T-helper 1 cell (primary cell): ENCODE measurements at places on chromosomes 3 and 15.
A peak's percentile ranks its signal among the peaks of the same experiment; 100 is the strongest.

DNA sequence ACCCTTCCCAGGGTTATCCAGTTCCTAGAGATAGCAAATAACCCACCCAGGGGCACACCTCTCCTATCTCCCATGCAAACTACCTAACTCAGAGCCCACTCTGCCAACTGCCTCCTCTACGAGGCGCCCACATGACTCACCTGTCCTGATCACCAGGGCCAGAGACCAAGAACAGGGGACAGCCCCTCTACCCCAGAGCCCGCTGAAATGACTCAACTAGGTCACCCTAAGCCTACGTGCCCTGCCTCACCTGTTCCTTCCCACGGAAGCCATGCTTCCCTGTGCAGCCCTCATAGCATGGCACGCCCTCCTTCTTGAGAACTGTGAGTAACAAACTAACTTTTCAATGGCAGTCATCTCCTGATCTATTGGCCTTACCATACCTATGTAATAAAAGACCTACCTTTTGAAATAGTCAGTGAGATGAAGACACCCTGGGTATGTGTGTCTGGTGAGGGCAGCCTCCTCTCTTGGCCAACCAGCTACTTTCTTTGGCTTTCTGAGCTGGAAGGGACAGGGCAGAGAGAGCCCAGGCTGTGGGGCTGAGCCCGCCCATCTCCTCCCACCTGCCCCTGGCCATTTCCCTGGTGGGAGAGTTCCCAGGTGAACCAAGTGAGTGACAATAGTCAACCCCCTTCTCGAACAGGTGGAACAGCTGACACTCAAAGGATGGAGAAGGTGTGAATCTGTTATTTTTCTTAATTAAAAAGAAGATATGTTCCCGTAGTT lies 25.5 kb upstream of the PRR23E start:
- DNase-seq = no peak

DNA sequence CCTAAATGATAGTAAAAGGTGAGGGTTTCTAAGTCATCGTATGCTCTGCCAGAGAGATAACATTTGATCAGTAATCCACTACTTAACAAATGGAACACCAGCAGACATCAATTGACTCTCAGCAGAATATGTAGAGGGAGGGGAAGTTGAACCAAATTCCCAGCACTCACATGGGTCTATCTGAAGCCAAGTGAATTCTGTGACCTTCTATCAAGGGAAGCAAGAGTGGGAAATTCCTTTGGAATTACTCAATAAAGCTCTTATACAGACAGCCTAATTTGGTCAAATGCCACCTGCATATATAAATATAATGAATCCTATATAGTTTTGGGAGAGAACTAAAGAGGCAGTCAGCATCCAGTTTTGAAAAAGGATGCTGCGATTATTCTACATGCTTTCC lies 15.8 kb upstream of the KCNMB2 start:
- DNase-seq = no peak

GRCh38 chr3:43128464-43128863 lies 22.6 kb upstream of the POMGNT2 start:
- no peak for DNase-seq

DNA sequence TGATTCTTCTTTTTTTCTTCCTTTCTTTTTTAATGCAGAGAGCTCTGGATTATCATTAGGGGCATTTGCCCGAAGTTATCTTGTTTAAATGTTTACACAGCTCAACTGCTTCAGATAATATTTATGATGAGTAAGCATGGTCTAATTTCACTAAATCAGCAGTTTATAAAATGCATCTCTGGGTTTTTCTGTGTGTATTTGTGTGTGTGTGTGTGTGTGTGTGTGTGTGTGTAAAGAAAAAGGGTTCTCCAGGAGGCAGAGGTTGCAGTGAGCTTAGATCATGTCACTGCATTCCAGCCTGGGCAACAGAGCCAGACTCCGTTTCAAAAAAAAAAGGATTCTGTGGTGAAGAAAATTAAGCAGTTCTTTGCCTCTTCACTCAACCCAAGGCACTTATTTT lies 25.9 kb upstream of the TNFSF10 start:
- DNase-seq = no peak

GRCh38 chr15:89395996-89396395 lies 61.4 kb upstream of the POLG start:
- no peak for DNase-seq

DNA sequence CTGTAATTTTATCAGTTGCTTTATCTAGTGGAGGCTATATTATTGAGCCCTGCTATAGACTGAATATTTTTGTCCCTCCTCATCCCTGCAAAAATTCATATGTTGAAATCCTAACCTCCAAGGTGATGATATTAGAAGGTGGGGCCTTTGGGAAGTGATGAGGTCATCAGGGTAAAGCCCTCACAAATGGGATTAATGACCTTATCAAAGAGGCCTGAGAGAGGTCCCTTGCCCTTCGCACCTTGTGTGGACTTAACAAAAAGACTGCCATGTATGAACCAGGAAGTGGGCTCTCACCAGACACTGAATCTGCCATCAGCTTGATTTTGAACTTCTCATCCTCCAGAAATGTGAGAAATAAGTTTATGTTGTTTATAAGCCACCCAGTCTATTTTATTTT lies 381.4 kb upstream of the ONECUT1 start:
- DNase-seq = no peak

GRCh38 chr3:190121383-190121782 lies 686 bp upstream of the P3H2 start:
- no peak for DNase-seq

DNA sequence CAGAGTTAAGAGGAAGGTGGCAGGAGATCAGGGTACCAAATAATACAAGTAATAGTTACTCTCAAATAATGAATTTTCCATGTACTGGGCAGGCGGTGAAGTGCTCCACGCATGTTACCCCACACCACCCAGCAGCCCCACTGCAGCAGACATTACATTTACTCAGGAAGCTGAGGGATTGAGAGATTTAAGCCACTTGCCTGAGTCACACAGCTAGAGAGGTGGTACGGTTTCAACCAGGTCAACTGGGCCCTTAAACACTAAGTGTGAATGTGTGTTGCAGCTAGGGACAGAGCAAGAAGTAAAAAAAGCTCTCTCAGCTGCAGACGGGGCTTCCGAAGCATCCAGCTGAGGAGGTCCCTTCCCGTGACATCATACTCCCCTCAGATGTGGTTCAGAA lies 91.3 kb downstream of the PRICKLE2 start:
- DNase-seq = no peak

- no peak for DNase-seq
These were observed 391.3 kb upstream of the TPRG1 start for GRCh38 chr3:188780193-188781147.

DNA sequence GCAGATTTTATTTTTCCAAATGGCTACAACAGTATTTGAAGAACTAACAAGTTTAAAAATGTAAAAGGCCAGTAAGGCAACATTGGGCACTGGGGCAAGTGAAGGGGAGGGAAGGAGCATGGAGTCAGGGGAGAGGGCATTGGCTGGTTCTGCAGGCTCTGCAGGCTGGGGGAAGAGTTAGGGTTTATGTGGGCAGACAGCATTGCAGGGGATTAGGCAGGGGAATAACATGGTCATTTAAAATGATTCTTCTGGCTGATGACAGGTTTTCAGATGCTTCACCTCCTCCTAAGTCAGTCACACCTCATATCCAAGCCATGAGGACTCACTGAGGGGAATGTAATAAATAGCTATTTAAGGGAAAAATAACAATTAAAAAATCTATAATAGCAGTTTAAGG lies 52.6 kb downstream of the BTD start:
- DNase-seq = no peak

DNA sequence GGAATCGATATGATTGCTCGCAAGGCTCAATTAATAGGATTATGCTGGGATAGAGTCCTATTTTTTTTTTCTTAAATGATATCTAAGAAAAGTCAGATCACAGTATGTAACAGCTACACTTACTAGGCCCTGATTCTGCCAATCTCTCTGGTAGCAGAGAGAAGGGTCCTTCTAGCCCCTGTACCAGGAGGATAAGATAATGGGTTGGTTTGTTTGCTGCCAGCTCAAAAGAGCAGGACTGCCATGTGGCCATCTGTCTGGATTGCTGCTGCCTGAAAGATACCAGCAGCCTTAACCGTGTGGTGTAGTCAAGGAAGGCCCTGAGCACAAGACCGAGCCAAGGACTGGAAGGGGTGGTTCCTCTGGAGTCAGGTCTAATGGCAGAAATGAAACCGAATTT lies 236.4 kb downstream of the KLF13 start:
- DNase-seq = no peak

DNA sequence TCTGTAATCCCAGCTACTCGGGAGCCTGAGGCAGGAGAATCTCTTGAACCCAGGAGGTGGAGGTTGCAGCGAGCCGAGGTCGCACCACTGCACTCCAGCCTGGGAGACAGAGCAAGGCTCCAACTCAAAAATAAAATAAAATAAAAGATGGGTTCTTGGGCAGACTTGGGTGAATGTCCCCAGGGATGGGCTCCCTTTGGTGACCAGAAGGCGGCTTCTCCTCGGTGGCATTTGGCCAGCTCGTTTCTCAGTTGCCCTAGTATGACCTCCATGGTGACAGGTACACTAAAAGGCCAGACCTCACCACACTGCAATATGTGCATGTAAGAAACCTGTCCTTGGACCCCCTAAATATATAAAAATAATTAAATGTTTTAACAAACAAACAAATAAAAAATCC lies 76.0 kb upstream of the SNRPA1 start:
- no peak for DNase-seq

- DNase-seq = no peak
These were observed 213.1 kb downstream of the TBC1D2B start for GRCh38 chr15:77864211-77865105.

- DNase-seq = no peak
These were observed 2.9 kb downstream of the MYD88 start for GRCh38 chr3:38141173-38141951.

GRCh38 chr3:88188436-88188835 lies 38.7 kb downstream of the C3orf38 start:
- no peak for DNase-seq

DNA sequence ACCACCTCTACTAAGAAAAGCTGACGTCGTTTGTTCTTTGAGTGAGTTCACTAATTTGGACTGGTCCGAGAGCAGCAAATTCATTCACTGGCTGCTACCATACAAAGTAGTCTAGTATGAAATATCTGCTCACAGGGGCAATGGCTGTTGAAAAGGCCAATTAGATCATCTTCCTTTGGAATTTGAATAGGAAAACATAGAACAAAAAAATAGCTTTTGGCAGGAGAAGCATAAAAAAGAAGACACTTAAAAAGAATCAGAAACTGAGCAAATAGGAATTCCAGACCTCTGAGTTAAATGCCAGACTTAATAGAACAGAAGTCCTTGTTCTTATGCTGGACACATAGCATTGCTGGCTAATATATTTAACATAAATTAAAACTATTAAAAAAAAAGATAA lies 159.3 kb downstream of the IL1RAP start:
- no peak for DNase-seq

- DNase-seq = no peak
These were observed 362.3 kb upstream of the RGMA start for GRCh38 chr15:93451265-93451664.

GRCh38 chr3:172511783-172512762 lies 11.2 kb downstream of the TNFSF10 start:
- peak; percentile 29 for DNase-seq

DNA sequence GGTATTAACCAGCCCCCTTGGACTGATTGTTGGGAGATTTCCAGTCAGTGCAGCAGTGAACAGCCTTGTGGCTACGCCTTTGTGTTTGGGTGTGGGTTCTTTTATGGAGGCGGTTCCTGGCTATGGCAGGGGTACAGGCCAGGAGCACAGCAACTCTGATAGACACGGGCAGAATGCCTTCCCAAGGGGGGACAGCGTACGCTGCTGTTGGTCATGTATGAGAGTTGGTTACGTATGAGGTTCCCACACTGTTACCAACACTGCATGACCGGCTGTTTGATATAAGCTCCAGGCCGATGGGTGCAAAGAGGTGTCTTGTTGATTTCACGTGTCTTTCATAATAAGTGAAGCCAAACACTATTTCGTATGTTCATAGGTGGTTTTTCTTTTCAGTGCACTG lies 187.8 kb downstream of the NSMCE3 start:
- DNase-seq = no peak

DNA sequence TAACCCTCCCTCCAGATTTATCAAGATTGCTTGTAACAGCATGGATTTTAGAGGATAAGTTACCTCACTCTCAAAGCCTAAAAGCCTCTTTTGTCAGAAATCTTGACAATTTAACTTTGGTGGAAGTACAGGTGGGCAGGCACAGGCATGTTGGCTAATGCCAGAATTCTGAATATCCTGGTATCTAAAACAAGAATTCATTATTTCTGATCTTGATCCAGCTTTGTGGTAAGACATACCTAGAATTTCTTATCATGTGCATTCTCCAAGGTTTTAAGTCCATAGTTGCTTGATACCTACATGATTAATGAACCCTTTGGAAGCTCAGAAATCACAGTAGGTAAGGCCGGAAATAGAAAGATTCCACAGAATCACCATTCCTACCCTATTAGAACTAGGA lies 109.9 kb upstream of the TTC14 start:
- no peak for DNase-seq

GRCh38 chr15:45425135-45425534 lies 46.8 kb upstream of the GATM start:
- DNase-seq = no peak

GRCh38 chr15:83282776-83283137 lies 1.7 kb downstream of the BNC1 start:
- no peak for DNase-seq

DNA sequence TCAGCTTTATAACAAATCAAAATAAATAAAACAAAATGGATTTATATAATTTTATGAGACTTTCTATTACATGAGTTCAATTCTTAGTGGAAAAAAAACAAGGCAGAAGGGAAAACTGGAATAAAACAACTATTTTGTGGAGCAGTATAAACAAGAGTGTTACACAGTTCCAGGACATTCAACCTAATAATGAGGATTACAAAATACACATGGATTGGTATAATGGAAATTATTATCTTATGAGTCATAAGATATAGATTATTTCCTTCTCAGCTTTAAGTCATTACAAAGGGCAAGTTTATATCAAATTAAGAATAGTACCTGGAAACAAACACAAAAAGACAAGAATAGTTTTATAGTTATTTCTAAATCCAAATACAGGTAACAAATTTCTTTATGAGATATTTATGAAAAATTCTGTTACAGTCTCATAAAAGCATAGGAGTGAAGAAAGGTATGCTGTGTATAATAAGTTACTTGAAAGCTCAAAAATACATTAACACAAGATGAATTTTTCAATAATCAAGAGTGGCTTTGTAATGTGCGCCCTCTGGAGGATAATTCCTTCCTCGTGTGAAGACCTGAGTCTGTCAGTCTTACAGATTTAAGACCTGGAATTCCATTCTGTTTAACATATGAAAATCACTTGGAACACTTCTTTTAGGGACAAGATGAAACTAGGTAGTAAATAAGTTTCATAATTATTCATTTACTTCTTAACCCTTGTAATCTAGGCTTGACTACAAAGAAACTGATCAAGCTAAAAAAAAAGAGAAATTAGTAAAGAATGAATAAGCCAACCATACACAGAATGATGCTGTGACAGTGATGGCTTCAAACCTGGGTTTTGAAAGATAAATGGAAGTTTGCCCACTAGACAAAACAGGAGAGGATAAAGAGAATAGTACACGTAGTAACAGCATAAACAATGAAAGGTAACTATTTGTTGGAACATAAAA lies 9.5 kb downstream of the COPS2 start:
- no peak for DNase-seq

GRCh38 chr3:15606434-15606891 lies 4.9 kb downstream of the BTD start:
- DNase-seq = no peak

GRCh38 chr3:171333784-171334464 lies 126.3 kb downstream of the TNIK start:
- DNase-seq = no peak
